ENCODE measurements at places on chromosomes 7 and 10.

DNA sequence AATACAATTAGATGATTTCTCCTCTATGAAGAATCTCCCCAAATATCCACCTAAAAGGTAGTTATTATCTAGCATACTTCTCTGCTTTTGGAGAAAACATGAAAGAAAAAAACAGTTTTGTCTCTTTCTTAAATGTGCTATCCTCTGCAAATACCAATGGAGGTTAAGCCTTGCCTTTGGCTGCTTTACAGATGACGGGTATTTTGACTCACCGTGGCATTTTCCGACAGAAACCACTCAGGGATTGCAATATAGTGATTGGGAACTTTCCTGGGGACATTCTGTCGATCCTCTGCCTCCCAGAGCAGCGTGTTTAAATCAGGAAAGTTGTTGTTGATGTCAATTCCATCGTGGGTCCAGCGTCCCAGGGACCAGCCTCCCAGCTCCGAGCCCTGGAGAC, 100.6 kb downstream of the GPR26 start:
- no peak for DNase-seq

- DNase-seq: no peak
Observed at GRCh38 chr10:120929166-120929565, 78.0 kb downstream of the WDR11 start.

DNA sequence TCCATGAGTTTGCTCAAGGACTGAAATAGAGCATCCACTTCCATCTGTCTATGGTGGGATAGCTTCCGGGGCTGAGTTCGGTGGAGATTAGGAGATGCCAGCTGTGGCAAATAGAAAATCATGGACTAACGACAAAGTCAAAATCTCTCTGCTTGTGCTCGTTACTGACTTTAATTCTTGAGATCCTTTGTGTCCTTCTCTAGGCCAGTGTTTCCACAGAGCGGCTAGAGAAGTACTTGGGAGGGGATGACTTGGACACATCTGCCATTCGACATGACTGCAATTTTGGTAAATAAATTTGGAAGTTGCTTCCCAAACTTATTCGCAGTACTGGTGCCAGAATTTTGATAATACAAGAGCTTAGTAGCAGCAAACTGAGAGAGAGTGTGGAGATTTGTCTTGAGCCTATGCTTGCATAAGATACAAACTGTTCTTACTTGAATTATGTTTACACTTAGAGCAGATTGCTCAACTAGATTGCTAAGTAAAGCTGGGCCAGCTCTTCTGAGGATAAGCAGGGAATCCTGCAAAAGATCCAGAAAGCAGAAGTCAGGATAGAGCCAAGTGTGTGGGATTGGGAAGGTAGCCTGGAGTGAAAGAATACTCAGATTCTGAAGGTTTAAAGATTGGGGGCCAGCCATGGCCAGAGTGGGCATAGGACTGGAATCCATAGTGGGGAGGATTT, 27.6 kb downstream of the ABCC2 start:
- no peak for DNase-seq

GRCh38 chr10:128563387-128563786, 437.2 kb upstream of the MKI67 start:
- no peak for DNase-seq

- DNase-seq: no peak
Observed at GRCh38 chr10:123888751-123889150, 2.9 kb downstream of the CPXM2 start.

DNA sequence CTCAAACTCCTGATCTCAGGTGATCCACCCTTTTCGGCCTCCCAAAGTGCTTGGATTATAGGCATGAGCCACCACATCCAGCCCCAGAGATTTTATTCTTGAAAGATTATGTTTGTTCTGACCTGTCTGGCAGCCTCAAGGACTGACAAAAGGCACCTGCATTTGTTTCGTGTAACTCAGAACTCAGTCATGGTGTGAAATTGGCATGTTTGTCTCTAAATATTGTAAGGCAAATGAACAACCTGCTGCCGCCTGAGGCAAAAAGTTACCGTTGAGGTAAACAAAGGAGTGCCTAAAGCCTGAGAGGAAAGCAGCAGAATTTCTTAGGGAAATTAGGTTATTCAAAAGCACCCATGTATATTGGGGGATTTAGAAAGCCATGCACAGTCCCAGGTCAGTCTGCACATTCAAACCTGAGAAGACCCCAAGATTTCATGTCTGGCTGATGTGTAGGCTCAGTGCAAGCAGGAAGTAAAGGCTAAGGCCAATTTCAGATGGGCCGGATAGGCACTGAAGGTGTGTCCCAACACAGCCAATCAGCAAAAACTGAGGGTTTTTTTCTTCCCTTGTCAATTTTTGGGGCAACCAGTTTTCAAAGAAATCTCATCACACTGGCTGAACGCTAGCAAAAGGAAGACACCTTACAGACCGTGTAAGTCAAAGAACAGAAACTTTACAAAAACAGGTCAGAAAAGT, 33.3 kb upstream of the HHEX start:
- DNase-seq: no peak

DNA sequence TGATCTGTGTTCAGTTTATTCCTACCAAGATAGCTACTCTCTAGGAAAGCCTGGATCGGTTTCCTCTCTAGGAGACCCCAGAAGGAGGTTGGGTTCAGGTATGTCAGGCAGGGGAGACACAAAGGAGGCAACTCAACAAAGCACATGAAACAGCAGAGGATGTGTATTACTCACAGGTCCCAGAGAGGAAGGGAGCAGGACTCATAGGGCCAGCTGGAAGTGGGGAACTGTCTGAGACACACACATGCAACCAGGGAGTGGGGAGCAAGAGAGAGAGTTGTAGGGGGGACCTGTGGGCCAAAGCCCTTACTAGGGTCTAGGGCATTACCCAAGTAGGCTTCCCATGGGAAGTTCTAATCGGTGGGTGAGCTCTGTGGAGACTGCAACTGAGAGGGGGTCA, 10.2 kb upstream of the NRP1 start:
- no peak for DNase-seq

GRCh38 chr7:23721456-23721855, 11.4 kb downstream of the STK31 start:
- DNase-seq: no peak

- no peak for DNase-seq
Observed at GRCh38 chr10:108362961-108363360, 1198.5 kb upstream of the SORCS1 start.

DNA sequence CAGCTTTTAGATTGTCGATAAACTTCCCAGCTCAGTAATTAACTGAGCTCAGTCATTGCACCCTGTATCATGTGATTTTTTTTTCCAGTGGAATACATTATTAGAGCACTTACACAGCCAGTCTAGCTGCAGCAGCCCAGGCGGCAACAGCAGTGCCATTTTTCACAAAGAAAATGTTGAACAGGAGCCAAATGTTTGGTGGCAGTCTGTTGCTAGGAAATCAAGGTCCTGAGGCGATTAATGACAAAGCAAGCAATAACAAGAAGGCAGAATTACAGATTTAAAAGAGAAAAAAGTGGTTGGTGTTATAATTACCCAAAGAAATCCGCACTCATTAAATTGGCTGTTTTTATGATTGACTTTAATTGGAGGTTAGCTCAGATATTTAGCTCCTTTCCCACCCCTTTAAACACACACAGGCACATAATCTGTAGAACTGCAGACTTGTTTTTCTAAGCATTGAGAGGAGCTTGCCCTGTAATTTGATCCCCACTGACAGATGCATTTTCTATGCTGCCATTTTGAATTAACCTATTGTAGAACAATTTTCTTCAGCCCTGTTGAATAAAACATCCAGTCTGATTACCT, 267.4 kb downstream of the ADK start:
- no peak for DNase-seq

GRCh38 chr10:82331716-82332115, 456.7 kb downstream of the NRG3 start:
- DNase-seq: no peak

- no peak for DNase-seq
Observed at GRCh38 chr10:132882069-132882951, 60.1 kb downstream of the CFAP46 start.

DNA sequence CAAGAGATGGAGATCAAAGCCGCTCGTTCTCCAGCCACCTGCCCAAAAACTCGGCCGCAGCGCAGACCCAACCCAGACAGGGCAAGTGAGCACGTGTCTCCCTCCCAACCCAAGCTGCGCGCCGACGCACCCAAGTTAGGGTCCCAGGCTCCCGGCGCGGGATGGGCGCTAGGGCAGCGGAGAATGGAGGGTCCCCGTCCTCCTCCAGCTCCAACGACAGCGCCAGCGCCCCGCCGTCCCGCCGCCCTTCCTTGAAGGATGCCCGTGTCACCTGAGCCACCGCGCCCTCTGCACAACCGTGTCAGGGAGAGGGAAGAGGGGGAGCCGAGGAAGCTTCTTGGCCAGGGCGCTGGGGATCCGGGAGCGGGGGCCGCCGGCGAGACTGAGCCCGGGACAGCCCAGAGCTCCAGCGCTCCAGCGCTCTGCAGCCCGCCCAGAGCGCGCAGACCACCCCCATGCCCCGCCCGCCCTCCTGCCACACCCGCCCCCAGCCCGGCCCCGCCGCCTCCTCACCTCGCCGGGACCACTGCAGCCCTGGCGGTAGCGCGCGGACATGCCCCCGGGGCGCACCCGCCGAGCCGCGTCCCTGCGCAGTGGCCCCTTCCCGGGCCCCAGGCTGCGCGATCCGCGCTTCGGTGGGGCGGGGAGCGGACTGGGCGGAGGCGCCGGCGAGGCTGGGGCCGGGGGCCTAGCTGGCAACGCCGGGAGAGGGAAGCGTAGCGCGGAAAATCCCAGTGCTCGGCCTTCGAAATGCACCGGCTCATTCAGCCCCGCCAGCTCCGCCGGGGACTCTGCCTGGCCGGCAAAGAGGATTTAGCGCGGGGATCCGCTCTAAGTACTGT, at the start of gene SLC16A12:
Gene SLC16A12, minus strand, starts transcription at position 424 of the 842 bp plus-strand sequence. CDS start 73,016 bp downstream, outside the sequence.
- no peak for DNase-seq

DNA sequence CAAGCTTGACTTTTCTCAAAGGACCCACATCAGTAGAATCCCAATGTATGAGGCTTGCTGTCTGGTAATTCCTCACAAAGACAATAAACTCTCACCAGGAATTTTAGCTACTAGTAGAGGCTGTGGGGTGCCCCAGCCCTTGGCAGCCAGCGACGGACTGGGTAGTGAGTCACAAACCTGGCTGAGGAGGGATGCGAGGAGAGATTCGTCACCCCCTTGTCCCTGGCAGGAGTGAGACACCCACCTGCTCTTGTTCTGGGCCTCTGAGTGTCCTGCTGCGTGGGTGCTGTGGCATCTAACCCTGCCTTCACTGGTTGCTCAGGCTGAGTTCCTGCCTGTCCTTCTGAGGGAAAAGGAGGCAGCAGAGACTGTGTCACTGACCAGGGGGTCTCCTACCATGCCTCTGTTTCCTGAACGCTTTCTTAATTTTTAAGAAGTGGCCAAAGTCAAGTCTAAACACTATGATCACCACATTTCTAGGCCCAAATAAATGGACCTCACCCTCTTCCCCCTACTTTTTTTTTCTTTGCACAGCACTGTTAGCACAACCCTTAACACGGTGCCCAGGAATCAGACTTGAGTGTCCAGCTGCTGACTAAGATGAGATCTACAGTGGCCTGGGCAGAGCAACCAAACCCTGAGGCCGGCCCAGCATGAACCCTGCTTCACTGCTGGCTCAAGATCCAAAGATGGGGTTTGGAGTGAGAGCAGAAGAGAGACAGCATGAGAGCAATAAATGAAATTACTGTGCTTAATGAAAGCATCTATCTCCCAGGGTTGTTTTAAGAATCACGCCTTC, 146.4 kb downstream of the ANLN start:
- DNase-seq: no peak

DNA sequence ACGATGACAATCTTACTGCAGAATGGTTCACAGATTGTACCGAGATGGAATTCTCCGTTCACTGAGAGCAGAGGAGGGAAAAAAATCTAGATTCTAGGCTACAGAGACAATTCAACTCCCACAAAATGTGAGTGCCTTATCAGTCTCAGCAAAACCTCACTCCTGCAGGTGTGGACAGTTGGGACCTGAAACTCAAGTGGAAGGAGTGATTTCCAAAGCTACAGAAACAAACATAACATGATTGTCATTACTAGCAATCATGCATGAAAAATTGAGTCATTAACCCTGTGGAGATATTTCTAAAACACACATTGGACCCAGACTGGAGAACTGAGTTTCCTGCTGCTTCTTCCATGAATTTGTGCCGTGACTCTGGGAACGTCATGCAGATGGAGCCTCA, 70.3 kb downstream of the CALML3 start:
- DNase-seq: no peak

DNA sequence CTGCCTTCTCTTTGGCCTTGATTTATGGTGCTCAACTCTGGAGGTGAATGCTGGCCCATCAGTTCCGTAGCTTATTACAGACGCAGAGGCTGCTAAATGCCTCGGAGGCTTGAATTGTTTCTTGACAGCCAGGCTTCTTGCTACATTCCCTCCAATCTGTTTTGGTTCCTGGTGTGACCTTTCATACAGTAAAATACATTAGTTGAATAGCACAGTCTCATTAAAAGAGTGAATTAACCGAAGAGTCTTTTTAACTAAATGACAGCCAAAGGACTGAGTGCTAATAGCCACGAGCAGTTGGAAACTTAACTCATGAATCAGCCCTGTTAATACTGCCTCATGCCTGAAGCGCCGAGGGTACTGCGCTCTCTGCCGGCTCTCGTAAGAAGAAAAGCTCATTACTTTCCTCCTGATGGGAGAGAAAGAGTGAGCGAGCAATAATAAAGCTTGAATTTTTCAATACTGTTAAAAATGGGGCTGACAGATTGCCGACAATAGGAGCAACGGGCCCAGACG, 236.4 kb upstream of the GPR26 start:
- DNase-seq: no peak

- DNase-seq: no peak
Observed at GRCh38 chr7:106035568-106035967, 72.5 kb downstream of the CDHR3 start.

DNA sequence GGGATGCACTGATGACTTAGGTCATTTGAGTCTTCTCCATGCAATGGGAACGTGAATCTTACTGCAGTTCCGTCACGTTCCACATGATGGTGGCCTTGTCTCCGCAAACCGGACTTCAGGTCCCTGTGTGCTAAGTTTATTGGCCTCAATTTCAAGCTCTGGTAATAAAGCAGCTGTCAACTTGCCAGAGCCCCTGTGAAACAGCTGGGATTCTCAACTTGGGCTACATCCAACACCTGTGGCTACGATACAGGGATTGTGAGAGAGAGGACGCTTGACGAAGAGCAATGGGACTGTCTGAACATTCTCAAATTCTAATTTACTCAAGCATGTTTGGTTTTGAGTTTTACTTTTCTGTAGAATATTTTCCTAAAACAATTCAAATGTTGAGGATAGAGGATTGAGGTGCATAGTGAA, 174.2 kb downstream of the PTN start:
- peak; percentile 74 for DNase-seq

- no peak for DNase-seq
Observed at GRCh38 chr10:67775279-67775678, 62.7 kb downstream of the DNAJC12 start.

DNA sequence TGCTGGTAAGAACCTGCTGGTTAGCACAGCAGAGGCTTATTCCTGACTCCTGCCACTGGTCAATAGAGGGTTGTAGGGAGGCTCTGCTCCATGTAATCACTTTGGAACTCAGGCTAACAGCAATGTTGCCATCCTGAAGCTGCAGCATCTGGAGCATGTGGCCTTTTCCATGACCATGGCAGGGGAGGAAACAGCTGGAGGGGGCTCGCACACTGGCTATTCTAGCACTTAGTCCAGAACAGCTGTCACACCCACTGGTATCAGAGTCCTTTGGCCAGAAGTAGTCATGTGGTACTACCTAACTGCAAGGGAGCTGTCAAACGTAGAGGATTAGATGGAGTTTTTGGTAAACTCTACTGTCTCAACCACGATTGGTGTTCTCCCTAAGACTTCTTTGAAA, 450.0 kb downstream of the RPS24 start:
- DNase-seq: no peak

GRCh38 chr10:95214369-95214768, 20.3 kb downstream of the ACSM6 start:
- DNase-seq: no peak

GRCh38 chr7:16071246-16071857, 350.0 kb downstream of the CRPPA start:
- DNase-seq: peak; percentile 71

Measured in RPMI8226 (cell line).